Stimulated activated CD4-positive, alpha-beta T cell treated with anti-CD3 and anti-CD28 coated beads, Interleukin-12 subunit alpha, Interleukin-12 subunit beta, amount 100 ng/mL, for 4 hours (primary cell): ENCODE measurements at places on chromosomes 13 and 19.

DNA sequence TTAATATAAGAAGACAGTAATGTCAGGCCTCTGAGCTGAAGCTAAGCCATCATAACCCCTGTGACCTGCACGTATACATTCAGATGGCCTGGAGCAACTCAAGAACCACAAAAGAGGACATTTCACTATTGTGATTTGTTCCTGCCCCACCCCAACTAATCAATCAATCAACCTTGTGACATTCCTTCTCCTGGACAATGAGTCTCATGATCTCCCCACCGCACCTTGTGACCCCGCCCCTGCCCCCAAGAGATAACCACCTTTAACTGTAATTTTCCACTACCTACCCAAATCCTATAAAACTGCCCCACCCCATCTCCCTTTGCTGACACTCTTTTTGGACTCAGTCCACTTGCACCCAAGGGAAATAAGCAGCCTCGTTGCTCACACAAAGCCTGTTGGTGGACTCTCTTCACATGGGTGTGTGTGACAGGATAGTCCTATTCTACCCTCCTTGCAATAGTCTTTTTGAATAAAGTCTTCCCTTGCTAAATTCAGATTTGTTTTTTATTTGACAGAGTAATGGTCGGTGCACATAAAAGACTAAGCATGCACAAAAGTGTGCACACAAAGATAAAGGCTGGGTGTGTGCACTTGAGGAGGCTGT lies 14.0 kb downstream of the CD70 start:
- no peak for DNase-seq

- no peak for DNase-seq
Measured at GRCh38 chr19:5839065-5840017, at the start of gene FUT6. TSS of gene FUT6 (minus strand) at chr19:5839702. CDS start at chr19:5832567, 7,135 bp downstream.

- no peak for DNase-seq
Measured at GRCh38 chr19:47402504-47402903, 16.8 kb downstream of the MEIS3 start.

DNA sequence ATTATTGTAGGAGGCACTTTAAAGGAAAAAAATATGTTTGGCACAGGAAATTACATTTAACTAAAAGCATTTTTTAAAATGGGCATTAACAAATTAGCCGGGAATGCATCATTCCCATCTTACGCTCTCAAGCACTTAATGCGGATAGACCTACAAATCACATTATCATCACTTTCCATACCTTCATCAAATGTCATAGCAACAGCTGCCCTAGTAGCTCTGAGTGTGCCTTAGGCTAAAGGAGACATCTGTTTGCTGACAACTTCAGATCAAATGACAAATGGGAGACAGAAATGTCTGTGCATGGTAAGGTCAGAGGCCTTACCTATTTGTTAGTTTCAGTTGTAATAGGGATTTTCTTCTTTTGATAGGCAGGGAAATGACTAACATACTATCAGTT lies 773.2 kb upstream of the SLC10A2 start:
- no peak for DNase-seq

- DNase-seq = no peak
Measured at GRCh38 chr19:6610934-6611852, 20.2 kb upstream of the CD70 start.
